T-helper 22 cell (primary cell): ENCODE measurements at places on chromosomes 7 and 10.

DNA sequence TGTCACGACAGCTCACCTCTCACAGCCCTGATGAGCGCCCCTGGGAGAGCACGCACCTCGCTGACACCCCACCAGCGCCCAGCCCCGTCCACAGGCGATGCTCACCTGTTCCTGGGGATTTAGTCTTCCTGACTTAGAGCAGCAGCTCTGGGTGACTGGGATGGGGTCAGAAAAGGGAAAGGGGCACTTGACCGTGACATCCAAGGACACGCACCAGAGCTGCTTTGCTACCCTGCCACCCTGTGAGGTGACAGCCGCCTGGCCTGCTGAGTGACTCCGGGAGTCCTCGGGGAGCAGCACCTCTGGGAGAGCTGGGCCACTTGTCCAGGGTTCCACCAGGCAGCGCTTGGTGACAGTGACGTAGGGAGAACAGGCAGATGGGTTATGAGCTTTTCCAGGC, 148.2 kb downstream of the PRKAG2 start:
- no peak for DNase-seq

DNA sequence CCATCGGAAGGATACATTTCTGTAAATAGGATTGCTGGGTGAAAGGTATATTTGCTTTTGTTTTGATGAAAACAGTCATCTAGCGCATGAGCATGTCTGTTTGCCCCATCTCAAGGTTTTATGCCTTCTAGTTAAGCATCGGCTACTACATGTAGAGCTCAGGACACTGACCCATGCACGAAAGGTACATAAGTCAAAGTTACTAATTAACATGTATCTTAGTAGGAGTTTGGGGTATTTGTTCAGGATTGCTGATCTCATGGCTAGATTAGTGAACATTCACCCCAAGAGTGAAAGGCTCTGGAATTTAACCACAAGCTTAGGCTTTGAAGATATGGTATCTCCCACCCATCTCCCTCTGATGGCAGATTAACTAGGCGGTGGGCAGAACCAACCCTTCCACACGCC, 91.5 kb downstream of the RBM20 start:
- no peak for DNase-seq

DNA sequence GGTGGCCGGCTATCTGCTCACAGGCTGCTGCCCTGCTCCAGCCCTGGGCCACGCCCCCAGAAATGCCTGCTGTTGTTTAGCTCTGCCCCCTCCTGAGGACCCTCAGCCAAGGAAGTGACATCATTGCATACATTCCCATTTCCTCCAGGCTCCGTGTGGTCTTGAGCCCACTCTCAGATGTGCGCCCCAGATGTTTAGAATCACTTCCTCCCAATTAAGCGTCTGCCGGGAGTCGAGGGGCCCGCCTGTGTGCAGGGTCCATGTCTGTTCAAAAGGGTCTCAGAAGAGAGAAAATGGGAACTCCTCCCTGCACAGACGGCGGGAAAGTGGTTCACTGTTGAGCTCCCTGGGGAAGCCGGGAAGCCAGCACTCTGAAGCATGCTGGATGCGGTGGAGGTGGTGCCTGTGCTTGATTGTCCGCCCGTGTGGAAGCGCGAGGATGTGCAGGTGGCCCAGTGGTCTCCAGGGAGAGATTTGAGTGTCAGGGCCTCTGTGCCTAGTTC, 116.9 kb upstream of the PPIF start:
- no peak for DNase-seq

DNA sequence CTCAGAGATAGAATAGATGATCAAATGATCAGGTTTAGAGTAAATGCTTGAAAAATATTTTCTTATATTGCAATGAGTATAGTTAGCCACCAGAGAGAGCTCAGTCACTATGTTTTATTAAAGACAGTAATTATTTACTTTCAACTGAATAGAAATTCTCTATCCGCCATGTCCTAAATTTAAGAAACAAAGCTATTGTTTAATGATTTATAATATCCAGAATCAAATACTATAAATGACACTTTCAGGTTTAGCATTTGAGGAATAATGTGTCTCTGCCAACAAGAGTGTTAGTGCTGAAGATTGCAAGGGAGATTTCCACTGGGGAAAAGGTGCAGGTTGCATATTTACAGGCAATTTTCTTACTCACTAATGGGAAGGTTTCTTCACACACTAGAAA, 184.7 kb downstream of the DGKB start:
- DNase-seq: no peak

GRCh38 chr10:74881253-74881884, 55.0 kb downstream of the KAT6B start:
- DNase-seq: no peak

DNA sequence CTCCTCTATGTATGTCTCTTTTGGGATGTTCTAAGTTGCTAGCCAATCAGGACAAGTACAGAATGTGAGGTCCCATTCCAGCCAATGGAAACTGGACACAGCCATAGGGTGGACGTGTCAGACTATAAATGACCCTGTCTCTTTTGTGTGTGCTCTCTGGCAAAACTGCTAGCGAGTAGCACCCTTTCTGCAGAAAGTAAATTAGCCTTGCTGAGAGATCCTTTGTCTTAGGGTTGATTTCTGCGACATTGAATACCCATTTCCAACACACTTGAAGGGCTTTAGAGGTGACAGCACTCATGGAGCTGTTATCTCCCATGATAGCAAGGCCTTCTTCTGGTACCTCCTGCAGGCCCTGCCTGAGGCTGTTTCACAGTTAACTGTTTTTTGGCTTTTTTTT, 107.5 kb downstream of the CCNY start:
- no peak for DNase-seq

DNA sequence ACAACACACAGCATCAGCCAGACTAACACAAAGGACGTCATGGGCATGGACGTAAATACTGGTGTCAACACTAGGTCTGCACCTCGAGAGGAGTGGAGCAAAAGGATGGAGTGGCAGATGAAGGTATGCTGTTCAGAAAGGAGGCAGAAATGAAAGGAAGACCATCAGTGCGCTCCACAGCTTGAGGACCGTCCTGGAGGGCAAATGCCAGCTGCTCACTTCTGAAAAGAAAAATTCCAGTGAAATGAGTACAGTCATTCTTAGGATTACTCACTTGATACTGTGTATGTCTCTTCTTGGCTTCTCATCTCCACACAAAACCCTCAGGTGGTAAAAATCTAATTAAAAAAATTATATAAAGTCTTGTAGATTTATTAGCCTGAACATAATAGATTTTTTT, 44.8 kb downstream of the EGFR start:
- DNase-seq: no peak

- no peak for DNase-seq
Observed at GRCh38 chr10:35355971-35356724, 19.8 kb downstream of the CCNY start.

DNA sequence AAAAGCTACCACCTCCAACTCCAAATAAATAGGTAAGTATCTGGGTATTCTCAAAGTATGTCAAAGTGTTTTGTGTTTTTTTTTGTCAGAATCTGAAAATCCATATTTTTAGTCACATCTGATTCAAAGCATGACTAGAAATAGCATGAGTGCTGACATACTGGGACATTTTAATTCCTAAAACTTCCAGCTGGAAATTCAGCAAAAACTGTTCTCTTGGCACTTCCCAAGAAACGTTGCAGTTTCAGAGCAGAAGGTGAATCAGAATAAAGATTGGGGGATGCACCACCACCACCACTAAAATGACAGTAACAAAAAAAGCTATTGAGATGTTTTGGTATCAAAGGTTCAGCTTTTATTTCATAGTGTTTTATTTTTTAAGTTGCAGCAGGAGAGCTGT, 724.6 kb upstream of the CELF2 start:
- DNase-seq: no peak

DNA sequence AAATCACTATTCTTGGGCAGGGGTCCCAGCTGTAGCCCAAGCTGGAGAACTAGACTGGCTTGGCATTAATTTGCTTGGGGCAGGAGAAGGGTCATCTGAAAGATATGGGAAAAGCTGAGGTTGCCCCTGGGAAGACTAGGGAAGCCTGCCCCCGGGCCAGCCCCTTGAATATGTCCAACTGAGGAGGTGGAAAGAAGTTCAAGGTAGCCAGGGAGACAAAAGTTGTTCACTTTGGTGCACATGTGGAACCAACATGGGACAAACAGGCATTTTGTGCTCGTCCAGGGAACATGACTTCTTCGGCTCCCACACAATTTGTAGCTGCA, 1.4 kb upstream of the LRRC61 start:
- DNase-seq: no peak

DNA sequence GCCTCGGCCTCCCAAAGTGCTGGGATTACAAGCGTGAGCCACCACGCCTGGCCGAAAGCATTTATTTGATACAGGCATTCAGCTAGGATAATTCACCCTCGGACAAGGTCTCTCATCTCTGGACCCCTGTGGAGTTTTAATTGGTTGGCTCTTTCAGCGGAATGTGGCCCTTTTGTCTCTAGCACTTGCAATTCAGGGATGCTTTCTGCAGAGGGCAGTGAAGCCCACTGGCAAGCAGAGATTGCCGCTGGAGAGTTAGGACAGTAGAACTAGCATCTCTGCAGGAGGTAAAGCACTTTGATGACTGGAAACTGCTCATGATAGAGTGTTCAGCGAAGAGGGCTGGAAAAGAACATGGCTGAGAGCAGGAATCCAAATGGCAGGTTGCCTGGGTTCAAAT, 62.0 kb downstream of the SUFU start:
- no peak for DNase-seq

GRCh38 chr10:14838582-14839304, 637 bp downstream of the HSPA14 start:
- DNase-seq: peak; percentile 15

- no peak for DNase-seq
Observed at GRCh38 chr7:7228472-7228871, 46.1 kb downstream of the C1GALT1 start.

DNA sequence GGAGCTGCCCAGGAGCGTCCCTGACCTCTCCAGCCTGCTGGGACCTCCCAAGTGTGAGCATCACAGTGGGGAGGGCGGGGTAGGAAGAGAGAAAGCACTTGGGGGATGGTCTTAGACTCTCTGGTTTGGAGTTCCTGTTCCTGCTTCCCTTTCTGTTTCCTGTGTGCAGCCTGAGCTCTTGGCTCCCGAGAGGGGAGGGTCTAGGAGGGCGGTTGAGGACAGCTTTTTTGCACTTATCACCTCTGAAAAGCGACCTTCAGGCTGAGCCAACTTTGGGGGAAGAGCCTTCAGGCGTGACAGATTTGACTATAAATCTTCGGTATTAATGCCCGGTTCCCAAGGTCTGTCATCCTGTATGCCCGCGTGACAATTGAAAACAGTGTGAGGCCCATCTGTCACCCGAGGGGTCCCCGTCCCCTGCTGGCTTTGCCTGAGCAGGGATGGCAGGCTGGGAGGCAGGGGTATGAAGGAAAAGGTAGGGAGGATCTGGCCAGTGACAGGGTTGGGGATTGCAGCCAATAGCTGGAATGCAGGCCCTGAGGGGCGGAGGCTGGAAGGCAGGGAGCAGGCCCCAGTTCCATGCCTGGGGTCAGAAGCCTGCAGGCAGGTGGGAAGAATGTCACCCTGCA, 78.6 kb downstream of the CDH23 start:
- DNase-seq: no peak

DNA sequence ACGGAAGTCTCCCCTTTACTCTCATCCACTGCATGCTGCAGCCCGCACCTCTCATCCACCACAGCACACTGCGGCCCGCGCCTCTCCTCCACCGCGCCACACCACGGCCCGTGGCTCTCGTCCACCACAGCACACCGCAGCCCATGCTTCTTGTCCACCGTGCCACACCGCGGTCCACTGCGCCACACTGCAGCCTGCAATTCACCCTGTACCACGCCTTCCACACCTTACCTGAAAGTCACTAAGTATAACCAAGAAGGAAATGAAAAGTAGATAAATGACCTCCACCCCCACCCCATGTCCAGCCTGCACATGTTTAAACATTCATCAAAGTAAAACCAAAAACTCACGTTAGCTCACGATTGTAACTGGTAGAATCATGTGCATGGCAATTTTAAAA, 176.1 kb downstream of the DIP2C start:
- no peak for DNase-seq

DNA sequence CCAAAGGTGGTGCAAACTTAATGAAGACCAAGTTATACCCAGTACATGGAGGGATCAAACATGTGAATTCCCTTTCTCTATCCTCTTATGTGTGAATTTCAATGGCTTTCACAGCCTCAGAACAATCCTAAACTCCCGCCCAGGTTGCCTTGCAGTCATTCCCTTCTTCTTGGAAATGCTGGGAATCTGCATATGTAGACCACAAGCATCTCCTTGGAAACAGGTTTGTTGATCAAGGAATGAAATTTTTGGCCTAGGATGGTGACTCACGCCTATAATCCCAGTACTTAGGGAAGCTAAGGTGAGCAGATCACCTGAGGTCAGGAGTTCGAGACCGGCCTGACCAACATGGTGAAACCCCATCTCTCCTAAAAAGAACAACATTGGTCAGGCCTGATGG, 77.8 kb upstream of the ABI1 start:
- DNase-seq: no peak

DNA sequence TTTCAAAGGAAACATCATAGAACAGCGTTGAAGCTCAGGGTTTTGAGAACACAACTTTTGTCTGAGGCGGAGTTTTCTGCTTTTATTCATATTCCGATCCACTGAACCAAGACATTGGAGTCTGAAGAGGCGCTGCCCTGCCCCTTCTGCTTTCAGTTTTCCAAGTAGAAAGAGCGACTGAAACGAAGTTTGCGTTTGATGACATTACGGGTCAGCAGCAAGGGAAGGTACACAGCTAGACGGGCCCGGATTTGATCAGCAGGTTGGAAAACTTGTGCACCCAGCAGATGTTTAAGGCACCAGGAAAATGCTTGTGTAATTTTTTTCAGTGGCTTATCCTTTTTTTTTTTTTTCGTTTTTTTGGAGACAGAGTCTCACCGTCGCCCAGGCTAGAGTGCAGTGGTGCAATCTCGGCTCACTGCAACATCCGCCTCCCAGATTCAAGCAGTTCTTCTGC, 720 bp downstream of the SUN1 start:
- no peak for DNase-seq

- no peak for DNase-seq
Observed at GRCh38 chr7:66237906-66238772, 33.0 kb downstream of the TPST1 start.

- no peak for DNase-seq
Observed at GRCh38 chr7:51251290-51251689, 65.3 kb downstream of the COBL start.

DNA sequence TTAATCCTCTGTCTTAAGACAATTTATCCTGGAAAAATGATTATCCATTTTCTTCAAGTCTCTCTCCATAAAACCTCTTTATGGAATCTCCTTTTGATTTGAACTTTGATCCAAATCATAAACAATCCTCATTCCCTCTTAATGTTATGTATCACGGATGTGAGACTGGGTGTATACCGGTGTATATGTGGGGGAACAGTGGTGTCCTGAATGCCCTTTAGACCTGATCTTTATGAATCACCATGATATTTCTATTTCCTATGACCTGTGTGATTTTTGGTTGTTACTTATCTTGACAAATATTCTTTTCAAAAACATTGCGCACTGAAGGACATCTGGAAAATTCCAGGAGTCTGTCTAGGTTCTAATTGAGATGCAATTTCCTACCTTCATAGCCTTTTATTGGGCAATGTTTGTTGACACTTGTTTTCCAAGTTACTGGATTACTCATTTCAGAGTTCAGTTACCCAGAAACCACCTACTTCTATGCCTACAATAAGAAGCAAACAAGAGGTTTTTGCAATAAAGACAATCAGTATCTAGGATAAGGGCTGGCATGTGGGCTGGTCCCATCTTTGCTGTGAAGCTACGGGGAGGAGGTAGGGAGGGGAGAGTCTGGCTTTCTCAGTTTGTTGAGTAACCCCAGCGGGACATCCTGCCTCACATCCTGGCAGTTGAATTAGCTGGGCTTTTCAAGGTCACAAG, 190.4 kb downstream of the CTTNBP2 start:
- DNase-seq: no peak

- DNase-seq: no peak
Observed at GRCh38 chr10:133465191-133465949, 11.6 kb downstream of the SCART1 start.
